ENCODE measurements at places on chromosomes 11 and 22.

DNA sequence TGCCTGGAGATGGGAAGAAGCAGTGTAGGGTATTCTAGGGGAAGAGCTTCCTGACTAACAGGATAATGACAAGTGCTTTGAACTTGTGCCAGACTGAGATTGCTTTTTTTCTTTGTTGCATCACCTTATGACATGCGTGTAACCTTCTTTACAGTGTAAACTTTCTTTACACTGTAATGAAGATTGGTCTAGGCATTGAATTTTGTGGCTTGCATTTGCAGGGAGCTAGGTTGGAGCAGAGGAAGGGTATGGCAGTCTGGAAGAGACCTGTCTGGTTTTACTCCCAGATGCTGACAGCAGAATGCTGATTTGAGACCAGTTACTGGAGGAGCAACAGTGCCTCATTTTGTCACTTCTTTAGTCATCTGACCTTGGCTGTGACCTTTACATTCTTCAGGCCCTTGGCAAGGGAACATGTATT lies 5.6 kb downstream of the DDB2 start:
- no peak for DNase-seq

GRCh38 chr11:123702139-123702538 lies 39.3 kb downstream of the ZNF202 start:
- DNase-seq = peak; percentile 63

DNA sequence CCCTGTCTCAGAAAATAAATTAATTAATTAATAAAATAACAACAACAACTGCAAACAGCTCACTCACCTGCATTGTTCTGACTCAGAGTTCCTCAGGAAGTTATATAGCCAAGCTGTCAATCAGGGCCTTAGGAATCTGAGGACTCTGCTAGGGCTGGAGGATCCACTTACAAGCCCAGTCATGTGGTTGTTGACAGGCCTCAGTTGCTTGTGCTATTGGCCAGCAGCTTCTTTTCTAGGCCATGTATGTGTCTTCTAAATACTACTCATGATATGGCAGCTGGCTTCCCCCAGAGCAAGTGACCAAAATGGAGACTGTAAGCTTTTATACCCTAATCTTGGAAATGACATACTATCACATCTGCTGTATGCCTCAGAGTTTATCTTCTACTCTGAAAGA lies 20.8 kb upstream of the ATP5MG start:
- no peak for DNase-seq

DNA sequence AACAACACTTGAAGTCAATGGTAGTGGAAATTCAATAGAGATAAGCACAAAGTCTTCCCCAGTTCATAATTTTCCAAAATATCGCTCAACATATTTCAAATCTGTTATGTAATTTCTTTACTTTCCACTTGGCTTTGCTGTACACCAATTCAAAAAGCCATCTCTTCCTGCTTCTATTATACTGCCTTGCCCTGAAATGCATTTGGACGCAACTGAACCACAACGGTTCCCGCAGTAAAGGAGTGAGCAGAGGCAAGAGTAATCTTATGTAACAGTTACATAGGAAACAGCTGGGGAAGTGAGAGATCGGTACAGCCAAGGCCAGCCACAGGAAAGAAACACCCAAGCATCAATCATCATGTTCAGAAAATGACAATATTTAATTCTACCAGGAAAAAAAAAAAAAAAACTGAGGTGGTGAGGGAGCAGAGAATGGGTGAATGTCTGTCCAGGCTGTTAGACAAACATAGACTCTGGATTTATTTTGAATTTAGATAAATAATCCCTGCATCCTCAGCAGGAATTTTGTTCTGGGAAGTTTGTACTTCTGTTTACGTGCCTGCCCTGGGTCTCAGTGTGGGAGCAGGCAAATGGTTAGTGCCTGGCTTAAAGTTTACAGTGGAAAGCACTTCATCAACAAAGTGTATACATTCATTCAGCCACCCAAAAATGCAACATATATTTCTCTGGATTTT lies 392.2 kb downstream of the ETS1 start:
- DNase-seq = peak; percentile 53

DNA sequence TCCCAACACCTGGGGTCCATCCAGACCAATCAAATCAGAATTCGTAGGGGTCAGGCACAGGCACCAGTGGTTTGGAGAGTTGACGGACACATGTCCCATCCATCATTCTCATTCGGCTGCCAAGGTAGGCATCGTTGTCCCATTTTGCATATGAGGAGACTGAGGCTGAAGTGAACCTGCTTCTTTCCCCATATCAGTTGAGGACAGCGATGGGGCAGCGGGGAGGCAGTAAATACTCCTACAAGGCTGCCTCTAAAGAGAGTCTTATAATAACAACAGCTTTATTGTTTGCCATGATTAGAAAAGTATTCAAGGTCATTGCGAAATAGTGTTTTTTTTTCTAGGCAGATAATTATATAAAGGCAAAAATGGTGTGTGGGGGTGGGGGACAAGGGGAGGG lies 1.6 kb upstream of the BEST1 start:
- DNase-seq = no peak

DNA sequence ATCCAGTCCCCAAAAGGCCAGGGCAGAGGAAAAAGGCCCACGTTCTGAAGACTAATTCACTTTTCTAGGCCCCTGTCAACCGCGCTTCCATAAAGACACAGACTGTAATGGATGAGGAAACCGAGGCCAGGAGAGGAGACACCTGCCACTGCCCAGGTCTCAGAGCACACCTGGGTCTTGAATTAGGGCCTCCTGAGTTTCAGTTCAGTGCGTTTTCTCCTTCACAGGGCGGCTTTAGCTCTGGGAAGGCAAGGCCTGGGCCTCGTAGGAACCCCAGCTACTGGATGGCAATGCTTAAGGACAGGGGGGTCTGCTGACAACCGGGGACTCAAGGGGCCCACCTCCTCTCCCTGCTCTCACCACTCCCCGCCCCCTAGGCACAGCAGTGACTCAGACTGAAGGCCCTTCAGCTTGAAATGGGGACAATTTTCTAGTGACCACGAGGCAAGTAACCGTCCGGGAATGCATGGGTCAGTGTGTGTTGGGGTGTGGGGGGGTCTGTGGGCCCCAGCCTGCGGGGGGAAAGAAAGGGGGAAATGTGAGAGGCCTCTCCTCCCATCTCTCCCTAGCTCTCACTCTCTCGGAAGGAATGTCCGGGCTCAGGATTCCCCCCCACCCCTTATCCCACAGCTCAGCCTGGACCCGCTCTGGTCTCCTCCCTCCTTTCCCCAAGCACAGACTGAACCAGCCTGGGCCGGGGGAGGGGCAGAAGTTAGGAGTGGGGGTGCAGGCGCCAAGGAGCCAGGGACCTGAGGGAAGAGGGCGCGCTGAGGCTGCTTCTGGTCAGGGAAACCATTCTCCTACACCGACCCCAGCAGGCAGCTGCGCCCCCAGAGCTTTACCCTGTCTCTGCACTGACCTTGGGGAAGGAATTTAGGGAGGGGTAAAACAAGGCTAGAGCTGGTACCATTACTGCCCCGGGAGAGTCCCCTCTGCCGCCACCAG lies 17.2 kb downstream of the CREB3L1 start:
- peak; percentile 82 for DNase-seq

GRCh38 chr11:116782728-116783127 lies 5.1 kb downstream of the ZPR1 start:
- no peak for DNase-seq

GRCh38 chr22:41198027-41198580 lies 7.0 kb upstream of the L3MBTL2 start:
- no peak for DNase-seq

DNA sequence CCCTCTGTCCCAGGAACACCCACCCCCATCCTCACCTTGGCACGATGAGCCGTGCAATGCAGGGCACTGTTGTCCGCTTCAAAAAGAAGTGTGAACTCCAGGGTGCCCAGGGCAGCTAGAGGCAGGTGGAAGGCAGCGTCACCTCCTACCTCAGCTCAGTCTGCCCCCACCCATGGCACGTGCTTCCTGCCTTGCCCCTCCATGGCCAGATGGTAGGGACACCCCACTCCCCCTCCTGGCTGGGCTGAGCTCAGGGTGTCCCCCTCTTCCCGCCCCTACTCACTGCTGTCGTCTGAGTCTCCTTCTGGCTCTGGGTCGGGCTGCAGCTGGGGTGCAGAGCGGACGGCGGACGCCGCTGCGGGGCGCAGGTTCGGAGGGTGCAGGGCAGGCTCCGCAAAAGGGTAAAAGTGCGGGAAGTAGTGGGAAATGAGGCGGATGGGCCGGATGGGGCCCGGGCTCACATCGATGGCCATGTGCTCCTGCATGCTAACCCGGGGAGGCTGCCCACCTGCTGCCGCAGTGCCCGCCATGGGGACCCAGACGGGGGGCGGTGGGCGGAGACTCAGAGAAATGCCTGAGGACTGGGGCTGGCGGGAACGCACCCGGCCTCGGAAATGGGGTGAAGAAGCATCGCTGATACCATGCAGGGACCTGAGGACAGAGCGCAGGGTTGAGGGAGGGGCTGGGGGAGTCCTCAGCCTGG lies 9.1 kb downstream of the NDUFV1 start:
- peak; percentile 24 for DNase-seq

- DNase-seq = no peak
These were observed 18.4 kb upstream of the CHRM4 start for GRCh38 chr11:46410021-46410420.

DNA sequence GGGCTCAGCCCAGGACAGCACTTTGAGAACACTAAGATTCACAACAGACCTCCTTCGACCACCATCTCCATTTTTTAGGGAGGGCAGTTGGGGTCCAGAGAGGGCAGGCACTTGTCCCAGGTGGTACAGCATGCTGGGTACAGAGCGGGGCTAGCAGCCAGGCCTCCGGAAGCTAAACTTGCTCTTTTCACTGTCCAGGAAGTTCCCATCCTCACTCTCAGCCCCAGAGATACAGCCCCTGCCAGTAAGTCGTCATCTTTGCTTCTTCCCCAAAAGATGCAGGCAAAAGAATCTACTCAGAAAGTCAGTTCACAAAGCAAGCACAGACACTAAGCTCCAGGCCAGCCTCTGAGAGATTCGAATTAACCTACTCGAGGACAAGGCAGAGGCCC lies 6.7 kb upstream of the RAB3IL1 start:
- DNase-seq = peak; percentile 68

DNA sequence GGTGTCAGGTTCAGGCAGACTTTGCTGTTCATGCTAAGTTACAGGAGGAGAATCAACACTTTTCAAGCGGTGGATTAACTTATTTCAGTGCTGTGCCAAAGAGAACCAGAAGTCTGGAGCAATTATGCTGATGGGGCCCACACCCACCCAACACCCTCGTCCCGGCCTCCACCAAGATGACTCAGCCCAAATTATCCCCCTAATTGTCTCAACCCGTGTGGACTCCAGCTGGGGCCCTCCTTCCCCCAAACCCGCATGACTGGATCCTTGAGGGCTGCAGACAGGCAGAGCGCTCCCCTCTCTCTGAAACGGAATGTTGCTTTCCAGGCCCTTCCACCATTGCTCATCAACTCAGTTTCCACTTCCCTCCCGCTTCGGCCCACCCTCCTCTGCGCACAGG lies 34.6 kb upstream of the MN1 start:
- no peak for DNase-seq

GRCh38 chr11:30350384-30350783 lies 27.5 kb downstream of the ARL14EP start:
- no peak for DNase-seq

- no peak for DNase-seq
These were observed 22.8 kb downstream of the STIM1 start for GRCh38 chr11:3878258-3878584.

DNA sequence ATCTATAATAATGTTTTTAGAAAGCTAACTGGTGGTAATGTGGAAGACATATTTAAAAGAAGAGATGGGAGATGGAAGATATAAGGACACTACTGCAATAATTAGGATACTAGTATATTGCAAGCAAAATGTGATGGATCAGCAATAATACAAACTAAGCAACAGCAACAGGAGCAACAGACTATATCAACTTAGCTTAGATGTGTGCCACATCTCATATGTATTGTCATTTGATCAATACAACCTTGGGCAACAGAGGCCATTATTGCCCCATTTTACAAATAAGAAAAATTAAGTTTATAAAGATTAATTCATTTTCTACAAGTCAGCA lies 4.2 kb downstream of the FCHSD2 start:
- DNase-seq = no peak

- no peak for DNase-seq
These were observed 4.9 kb upstream of the ATP6V1E1 start for GRCh38 chr22:17633217-17633997.

- no peak for DNase-seq
These were observed 147.1 kb upstream of the ARHGAP20 start for GRCh38 chr11:110859240-110859840.

DNA sequence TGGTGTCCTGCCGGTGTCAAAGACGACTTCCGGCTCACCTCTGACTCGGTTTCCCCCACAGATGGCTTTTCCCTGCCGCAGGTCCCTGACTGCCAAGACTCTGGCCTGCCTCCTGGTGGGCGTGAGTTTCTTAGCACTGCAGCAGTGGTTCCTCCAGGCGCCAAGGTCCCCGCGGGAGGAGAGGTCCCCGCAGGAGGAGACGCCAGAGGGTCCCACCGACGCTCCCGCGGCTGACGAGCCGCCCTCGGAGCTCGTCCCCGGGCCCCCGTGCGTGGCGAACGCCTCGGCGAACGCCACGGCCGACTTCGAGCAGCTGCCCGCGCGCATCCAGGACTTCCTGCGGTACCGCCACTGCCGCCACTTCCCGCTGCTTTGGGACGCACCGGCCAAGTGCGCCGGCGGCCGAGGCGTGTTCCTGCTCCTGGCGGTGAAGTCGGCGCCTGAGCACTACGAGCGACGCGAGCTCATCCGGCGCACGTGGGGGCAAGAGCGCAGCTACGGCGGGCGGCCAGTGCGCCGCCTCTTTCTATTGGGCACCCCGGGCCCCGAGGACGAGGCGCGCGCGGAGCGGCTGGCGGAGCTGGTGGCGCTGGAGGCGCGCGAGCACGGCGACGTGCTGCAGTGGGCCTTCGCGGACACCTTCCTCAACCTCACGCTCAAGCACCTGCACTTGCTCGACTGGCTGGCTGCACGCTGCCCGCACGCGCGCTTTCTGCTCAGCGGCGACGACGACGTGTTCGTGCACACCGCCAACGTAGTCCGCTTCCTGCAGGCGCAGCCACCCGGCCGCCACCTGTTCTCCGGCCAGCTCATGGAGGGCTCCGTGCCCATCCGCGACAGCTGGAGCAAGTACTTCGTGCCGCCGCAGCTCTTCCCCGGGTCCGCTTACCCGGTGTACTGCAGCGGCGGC lies 5.5 kb downstream of the B3GNT6 start:
- DNase-seq = peak; percentile 54

GRCh38 chr11:60780774-60781173 lies 4.4 kb upstream of the MS4A10 start:
- no peak for DNase-seq

GRCh38 chr11:33333816-33334215 lies 76.6 kb downstream of the HIPK3 start:
- DNase-seq = no peak

- no peak for DNase-seq
These were observed 52.1 kb downstream of the STIM1 start for GRCh38 chr11:3907590-3907989.

Measured in right hindlimb (tissue), 1 donor.